ENCODE measurements at places on chromosomes 12 and 14. TPM values are rescaled to one million over a fixed set of nuclear protein-coding genes. Genes with fewer than 3 reads are reported as not detected.

Gene SPIC
- polyA plus RNA-seq = not detected

Gene ATXN2
- 59.5 TPM for polyA plus RNA-seq

Gene RFX4
- 0.49 TPM for polyA plus RNA-seq

Gene ZBTB1
- polyA plus RNA-seq = 10.3 TPM

Gene ASIC1
- 0.76 TPM for polyA plus RNA-seq

Gene CELA1
- polyA plus RNA-seq = not detected

Gene CCDC177
- polyA plus RNA-seq = 0.18 TPM

Gene NAP1L1
- polyA plus RNA-seq = 999 TPM

Gene CRIP2
- 9.6 TPM for polyA plus RNA-seq

Gene ACSM4
- not detected for polyA plus RNA-seq

Gene PROX2
- polyA plus RNA-seq = 0.09 TPM

Gene LRRC43
- polyA plus RNA-seq = not detected

Gene SOX5
- 1.0 TPM for polyA plus RNA-seq

Gene ACSS3
- 7.4 TPM for polyA plus RNA-seq

Gene ABHD12B
- 56.9 TPM for polyA plus RNA-seq

Gene TAMALIN
- 0.73 TPM for polyA plus RNA-seq

Gene PTHLH
- not detected for polyA plus RNA-seq

Gene LMNTD1
- not detected for polyA plus RNA-seq

Gene SPTB
- 0.80 TPM for polyA plus RNA-seq

Gene MGP
- polyA plus RNA-seq = 0.60 TPM

Gene RPGRIP1
- 0.24 TPM for polyA plus RNA-seq

Gene TEX52
- not detected for polyA plus RNA-seq

Gene SSPN
- polyA plus RNA-seq = 2.3 TPM

Gene KLRK1
- polyA plus RNA-seq = not detected

Gene SIX4
- 6.6 TPM for polyA plus RNA-seq

Gene P2RX7
- 0.48 TPM for polyA plus RNA-seq

Gene KLRF1
- polyA plus RNA-seq = 0.50 TPM

Gene NKX2-1
- polyA plus RNA-seq = not detected

Gene MYH7
- polyA plus RNA-seq = 0.05 TPM

Gene CLEC1B
- polyA plus RNA-seq = not detected

Gene GZMH
- not detected for polyA plus RNA-seq

Gene OR4K15
- polyA plus RNA-seq = not detected

Gene FOXG1
- polyA plus RNA-seq = 0.05 TPM

Gene FAM90A1
- polyA plus RNA-seq = 0.19 TPM

Gene PRKCH
- 5.4 TPM for polyA plus RNA-seq

Gene RTL1
- not detected for polyA plus RNA-seq

Gene CD69
- not detected for polyA plus RNA-seq

Gene FAM181A
- not detected for polyA plus RNA-seq

Gene CLEC9A
- polyA plus RNA-seq = not detected

Gene STAC3
- 0.48 TPM for polyA plus RNA-seq
